ENCODE measurements at places on chromosomes 1 and 21. TPM values are rescaled to one million over a fixed set of nuclear protein-coding genes. Genes with fewer than 3 reads are reported as not detected.

DNA sequence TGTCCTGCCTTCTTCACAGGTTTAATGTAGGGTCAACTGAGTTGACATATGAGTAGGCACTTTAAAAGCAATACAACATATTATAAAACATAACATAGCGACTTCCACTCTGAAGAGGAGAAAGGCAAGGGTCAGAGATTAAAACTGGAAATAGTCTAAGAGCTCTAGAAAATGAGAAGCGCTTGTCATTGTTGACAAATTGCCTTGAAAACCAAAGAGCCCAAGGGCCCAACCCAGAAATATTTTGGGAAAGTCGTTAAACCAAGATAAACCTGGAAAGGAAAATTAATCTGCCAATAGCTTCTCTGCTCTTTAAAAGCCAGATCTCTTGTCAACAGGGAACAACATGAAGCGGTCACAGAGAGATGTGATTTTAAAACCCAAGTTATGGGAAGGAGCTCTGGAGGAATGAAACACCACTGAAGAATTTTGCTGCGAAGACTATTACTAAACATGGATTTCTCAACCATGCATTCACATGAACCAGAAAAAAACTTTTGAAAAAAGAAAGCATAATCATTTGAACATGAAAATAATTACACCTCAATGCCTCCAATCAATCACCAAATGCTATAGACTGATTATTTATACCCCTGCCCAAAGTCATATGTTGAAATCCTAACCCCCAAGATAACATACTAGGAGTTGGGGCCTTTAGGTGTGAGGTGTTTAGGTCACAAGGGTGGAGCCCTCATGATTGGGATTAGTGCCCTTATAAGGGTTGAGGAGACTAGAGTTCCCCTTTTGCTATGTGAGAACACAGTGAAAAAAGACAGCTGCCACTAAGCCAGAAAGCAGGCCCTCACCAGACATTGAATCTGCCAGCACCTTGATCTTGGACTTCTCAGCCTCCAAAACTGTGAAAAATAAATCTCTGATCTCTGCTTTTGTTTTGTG, 33.0 kb upstream of the MTF1 start:
- peaks cover 2% of the 10 kb centered on the region for H3K36me3 ChIP-seq
- H3K4me3 ChIP-seq: no peak overlapping the region
- no peaks in the 10 kb centered on the region for H3K27me3 ChIP-seq
- no peaks in the 10 kb centered on the region for H3K4me1 ChIP-seq
- H3K27ac ChIP-seq: no peak overlapping the region
- no peak for DNase-seq

GRCh38 chr21:33110340-33110715, 40.4 kb downstream of the OLIG1 start:
- peaks cover 42% of the 10 kb centered on the region for H3K27me3 ChIP-seq
- H3K4me3 ChIP-seq: no peak overlapping the region
- H3K27ac ChIP-seq: no peak overlapping the region
- H3K4me1 ChIP-seq: no peaks in the 10 kb centered on the region
- no peak for DNase-seq

GRCh38 chr1:203935321-203935720, 73.9 kb downstream of the SNRPE start:
- H3K36me3 ChIP-seq: no peaks in the 10 kb centered on the region
- no peaks in the 10 kb centered on the region for H3K4me1 ChIP-seq
- DNase-seq: no peak

DNA sequence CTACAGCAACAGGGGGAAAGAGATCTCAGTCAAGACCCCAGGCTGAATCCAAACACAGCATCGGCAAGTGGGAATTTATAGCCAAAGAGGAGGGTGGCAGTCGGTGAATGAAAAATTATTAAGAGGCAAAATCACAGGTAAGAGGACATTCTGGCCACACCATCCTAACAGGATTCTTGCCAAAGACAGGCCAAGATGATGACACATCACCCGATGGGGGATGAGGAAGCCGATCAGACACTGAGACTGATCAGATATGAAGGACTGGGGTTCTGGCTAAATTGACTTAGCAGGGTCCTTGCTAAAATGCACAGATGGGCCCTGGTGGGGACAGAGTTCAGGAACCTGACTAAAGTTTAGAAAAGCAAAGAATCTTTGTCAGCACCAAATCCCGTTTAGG, 402.2 kb downstream of the SMYD3 start:
- H3K4me1 ChIP-seq: no peaks in the 10 kb centered on the region
- no peak for DNase-seq
- no peaks in the 10 kb centered on the region for H3K27me3 ChIP-seq
- no peak overlapping the region for H3K27ac ChIP-seq

The FAM3B gene
- total RNA-seq: not detected

Data from endothelial cell of umbilical vein (primary cell).